ENCODE measurements at places on chromosomes 7 and 10. TPM values are rescaled to one million over a fixed set of nuclear protein-coding genes. Genes with fewer than 3 reads are reported as not detected.

DNA sequence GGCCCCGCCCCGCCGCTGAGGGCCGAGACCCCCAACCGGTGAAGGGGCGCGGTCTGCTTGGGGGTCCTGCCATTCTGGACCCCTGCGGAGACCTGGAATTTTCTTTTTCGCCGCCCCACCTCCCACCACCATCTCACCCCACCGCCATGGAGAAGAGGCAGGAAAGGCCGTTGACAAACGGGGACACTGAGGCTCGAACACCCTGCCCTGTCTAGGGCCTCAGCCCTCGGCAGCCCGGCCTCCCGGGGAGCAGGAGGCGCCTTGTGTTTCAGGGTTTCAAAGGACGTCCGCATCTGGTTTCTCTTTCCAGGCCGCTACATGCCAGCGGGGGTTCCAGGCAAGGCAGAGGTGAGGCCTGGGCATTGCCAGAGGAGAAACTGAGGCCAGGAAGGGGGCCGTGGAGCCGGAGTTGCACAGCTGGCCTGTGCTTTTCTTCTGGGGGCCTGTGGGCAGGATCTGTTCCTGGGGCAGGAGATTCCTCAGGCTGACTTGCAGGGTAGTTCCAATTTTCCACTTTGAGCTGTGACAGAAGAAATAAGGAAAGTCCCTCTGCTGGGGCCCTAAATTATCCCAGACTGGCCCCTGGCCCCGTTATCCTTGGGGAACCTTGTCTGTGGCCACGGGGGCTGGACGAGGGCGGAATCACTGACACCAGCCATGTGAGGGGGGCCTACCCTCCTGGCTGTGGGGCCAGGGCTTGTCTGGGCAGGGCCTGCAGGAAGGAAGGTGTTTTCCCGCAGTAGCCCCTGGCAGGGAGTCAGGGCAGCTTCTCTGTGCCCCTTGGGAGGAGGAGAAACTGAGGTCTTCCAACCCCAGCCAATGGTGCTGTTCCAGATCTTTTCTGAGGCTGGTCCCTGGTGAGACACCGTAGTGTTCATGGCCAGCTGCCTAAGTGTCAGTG, 900 bp upstream of the MICALL2 start:
- DNase-seq = no peak

GRCh38 chr10:131233611-131234258, 77.8 kb downstream of the TCERG1L start:
- no peak for DNase-seq

DNA sequence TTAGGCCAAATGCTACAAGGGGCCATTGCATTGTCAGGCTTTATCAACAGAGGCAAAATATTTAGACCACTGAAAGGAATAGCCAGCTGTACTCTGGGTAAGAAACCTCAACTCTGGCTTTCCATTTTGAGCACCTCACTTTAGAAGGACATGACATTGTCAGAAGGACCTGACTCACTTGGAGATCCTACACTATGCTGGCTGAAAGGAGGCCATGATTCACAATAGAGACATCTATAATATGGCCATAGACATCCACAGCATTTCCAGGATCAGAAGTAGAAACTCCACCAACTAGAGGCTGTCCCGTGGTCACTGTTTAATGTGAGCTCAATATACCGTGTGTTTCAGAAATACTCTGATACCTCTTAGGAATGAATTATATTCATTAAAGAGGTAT, 140.9 kb downstream of the BTAF1 start:
- no peak for DNase-seq

- DNase-seq = no peak
Observed at GRCh38 chr10:116826803-116827202, 22.5 kb upstream of the ENO4 start.

DNA sequence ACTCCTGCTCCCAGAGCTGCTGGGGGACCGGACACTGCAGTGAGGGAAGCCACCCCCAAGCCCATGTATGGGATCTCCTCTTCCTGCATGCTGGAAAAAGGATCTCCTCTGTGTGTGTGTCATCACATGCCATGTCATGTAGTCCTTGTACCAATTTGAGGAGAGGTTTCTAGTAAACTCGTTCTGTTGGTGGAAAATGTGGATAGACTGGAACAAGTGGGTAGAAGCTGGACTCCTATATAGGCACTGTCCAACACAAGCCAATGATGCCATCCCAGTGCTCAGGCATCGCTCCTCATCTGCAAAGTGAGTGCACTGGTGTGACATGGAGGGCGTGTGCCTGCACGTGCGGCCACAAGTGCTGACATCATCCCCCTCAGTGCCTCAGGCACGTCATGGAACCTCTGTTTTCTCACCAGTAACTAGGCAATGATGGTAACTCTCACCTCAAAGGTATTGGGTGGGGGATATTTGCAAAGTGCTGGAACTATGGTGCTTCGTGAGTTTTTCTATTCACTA, 19.3 kb downstream of the MYO1G start:
- DNase-seq = no peak

DNA sequence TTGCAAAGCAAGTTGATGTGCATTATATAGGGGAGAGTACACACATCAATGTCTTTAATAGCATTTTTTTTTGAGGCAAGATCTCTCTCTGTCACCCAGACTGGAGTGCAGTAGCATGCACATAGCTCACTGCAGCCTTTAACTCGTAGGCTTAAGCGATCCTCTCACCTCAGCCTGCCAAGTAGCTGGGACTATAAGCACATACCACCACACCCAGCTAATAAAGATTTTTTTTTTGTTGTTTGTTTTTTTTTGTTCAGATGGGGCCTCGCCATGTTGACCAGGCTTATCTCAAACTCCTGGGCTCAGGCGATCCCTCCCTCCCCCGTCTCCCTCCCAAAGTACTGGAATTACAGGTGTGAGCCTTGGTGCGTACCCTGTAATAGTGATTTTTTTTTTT, 1.5 kb downstream of the UMAD1 start:
- DNase-seq = no peak

DNA sequence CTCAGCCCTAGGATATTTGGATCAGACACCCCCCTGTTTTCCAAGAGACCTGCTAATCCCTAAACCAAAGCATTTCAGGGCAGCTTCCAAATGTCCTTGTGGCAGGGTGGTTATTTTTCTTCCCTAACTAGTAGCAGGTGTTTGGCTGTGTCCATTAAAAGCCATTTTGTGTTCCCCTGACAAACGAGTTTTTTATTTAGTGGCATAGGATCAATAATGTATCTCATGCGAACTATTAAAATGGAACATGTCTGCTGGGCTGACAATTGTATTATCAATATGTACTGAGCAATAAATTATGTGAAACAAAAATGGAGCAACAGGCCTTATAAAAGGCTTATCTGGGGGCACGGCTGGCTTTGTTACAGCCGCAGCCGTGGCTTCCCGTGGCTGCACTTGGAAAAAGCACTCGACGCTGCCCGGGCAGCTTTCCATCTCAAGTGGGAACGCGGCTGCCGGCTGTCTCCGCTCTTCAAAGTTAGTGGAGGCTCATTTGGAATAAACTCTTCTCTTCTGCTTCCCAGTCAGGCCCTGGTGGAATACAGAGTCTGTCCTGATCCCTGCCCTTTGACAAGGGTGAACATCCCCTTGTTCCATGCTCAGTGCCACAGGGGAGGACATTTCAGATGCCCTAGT, 554.3 kb downstream of the TYW1 start:
- no peak for DNase-seq

The ATP6V0A4 gene
- not detected for total RNA-seq

The ZNF853 gene
- total RNA-seq = 7.9 TPM

The ABCB1 gene
- total RNA-seq = 1.0 TPM

The MKX gene
- total RNA-seq = 0.80 TPM

The RAPGEF5 gene
- total RNA-seq = 135 TPM

The FFAR4 gene
- not detected for total RNA-seq
